Activated CD4-positive, alpha-beta T cell treated with anti-CD3 and anti-CD28 coated beads, Interleukin-2, amount 50 U/mL, for 48 hours (primary cell): ENCODE measurements at places on chromosomes 4 and X.

- no peak for DNase-seq
Observed at GRCh38 chr4:168515222-168516011, 18.6 kb downstream of the PALLD start.

GRCh38 chrX:42804524-42804923 is 26.6 kb upstream of the PPP1R2C start:
- DNase-seq, result no peak

DNA sequence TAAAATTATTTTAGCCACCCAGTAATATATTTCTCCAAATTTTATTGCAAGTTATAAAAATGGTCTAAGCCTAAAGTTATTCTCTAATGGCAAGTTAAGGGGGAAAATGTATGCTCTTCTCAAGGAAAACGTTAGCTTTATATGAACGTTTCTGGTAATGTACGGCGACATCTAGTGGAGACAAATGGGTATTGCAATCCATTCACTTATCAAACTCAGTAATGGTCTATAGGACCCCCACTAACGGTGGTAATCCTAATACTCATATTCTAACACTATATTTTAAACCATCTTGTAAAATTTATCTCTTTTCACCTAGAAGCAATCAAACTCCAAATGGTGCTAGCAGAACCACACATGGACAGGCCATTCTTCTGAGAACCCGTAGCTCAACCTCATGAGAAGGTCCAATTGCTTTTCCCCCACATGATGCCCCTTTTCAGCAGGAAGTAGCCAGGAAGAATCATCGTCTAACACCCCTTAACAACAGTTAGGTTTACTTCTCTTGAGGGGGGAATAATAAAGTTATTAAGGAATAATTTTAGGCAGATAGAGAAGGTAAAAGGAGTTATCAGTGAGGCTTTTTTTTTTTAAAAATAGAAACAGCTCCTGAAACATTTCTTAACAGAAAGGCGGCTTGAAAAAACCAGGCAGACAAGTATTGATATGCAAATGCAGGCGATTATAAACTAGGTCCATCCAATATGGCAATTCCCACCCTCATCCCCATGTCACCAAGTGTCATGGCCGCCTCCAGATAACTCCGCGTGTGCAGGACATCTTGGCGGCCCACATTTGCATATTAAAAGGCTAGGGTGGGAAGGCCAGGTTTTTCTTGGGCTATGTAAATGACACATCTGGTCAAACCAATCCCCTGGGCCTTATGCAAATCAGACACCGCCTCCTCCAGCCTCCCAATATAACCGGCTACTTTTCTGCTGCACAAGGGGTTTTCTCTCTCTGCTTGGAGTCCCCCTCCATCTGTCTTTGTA is 35.0 kb downstream of the NUDT11 start:
- DNase-seq, result no peak

GRCh38 chrX:136063340-136064079 is 78.3 kb downstream of the SLC9A6 start:
- no peak for DNase-seq

DNA sequence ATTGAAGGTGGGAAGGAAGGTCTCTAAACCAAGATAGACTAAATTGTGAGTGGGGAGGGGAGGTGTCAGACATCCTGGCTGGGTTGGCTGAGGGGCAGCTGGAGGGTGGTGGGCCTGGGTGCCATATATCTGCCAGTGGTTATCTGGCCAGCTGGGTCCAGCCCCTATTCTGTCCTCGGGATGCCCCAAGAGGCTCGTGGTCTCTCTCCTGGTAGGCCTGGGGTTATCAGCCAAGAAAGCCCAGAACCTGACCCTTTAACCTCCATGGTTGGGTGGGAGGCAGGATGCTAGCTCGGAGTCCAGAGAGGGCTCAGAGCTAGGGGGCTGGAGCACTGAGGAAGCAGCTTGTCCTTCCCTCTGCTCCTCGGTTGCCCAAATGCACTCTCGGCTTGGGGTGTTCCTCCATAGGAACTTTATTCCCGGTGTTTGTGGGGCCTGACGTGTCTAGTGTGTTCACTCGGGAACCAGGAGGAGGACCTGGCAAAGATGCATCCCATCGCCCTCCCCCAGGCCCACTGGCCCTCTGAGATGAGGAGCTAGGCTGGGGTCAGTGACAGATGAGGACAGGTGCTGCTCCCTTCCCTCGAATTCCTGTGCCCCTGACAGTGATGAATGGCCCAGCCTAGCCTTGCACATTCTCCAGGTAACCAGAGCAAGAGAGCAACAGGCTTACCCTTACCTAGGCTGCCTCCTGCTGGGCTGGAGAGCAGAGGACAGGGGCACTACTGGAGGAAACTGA is 5.2 kb upstream of the EFNB1 start:
- no peak for DNase-seq

- no peak for DNase-seq
Observed at GRCh38 chr4:569958-570667, 6.0 kb downstream of the TMEM271 start.

DNA sequence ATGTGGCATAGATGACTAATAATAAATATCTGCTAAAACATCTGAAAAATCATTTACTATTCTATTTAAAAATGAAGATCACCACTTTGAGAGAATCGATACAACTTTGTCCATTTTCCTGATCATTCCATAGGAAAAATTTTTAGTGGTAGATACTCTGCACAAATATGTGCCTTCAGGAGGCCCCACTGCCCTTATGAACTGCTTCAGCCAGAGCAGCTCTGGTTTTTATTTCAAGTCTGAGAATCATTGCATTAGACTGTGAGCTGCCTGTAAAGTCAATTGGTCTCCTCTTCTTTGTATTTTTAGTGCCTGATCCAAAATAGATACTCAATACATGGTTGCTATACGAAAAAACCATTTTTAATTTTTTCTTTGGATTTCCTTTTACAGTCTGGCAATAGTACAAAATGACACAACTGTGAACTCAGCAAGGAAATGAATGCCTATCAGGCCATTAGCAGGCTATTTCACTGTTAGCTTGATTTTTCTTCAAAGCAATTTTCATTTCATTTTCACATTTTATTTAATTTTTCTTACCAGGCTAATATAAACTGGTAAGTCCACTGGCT is 69.1 kb downstream of the SHISA3 start:
- no peak for DNase-seq

- DNase-seq, result no peak
Observed at GRCh38 chr4:76540486-76540885, 105.5 kb downstream of the SHROOM3 start.

DNA sequence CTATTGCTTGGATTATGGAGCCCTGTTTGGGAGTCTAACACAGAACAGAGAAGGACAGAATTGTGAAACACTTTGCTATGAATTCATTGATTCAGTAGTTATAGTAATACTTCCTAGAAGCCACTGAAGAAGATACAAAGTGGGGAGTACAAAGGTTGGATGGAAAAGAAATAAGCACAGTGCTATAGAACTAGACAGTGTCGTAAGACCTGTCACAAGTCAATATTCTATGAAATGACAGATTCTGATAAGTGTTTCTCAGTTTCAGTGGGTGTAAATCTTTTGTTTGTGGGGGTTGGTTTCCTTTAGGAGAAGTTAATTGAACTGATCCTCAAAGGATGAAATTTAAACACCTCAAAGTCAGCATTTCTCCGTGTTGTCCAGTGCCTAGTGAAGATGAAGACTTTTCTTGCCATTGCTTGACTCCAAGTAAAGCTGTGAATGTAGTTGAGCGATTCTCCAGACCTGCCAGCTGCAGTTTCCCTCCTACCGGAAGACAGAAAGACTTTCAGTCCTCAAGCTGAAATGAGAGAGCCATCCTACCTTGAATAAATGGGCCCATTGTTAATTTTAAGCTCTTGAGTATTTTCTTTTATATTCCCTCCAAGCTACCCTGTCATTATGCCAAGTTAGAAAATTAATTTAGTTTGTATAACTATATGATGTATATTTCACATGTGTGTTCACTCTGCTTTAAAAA is 7.9 kb downstream of the PDLIM5 start:
- no peak for DNase-seq

- DNase-seq, result no peak
Observed at GRCh38 chr4:26083987-26084386, 170.0 kb downstream of the SMIM20 start.

DNA sequence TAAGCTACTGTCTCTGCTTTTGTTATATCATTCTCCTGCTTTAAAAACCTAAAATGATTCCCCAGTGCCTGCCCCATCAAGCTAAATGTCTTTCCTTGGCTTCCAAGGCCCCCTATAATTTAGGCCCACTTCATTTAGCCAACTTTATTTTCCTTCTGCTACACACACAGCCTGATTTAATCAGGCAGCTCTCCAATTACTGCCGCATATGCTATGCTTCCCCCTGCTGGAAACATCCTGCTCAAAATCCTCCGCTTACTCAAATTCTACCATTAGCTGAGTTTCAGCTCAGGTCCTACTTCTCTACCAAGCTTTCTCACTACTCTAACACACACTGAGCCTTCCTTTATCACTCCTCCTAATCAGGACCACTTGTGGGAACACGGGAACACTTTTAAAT is 17.0 kb downstream of the LAMP2 start:
- no peak for DNase-seq

- no peak for DNase-seq
Observed at GRCh38 chrX:138710866-138711341, 613 bp downstream of the FGF13 start.

GRCh38 chr4:48649505-48649904 is 130.6 kb downstream of the FRYL start:
- DNase-seq, result no peak

GRCh38 chrX:76893930-76894329 is 466.4 kb downstream of the MAGEE1 start:
- DNase-seq, result no peak

DNA sequence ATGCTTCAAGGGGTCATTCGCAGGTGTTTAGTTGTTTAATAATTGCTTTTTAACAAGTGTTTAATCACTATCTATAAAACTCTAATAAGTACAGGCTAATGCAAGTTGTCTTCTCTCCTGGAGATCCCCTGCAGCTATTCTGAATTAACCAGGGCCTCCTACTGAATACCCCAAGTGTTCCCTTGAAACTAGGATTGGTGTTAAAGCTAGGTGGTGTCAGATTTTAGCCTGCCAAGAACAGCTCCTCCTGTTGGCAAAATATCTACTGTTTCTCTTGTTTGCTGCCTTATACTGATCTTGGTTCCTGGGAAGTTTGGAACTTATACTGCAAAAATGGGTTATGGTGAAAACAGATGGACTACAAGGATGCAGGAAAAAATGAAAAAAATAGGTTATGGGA is 26.1 kb upstream of the TMEM154 start:
- DNase-seq, result no peak

DNA sequence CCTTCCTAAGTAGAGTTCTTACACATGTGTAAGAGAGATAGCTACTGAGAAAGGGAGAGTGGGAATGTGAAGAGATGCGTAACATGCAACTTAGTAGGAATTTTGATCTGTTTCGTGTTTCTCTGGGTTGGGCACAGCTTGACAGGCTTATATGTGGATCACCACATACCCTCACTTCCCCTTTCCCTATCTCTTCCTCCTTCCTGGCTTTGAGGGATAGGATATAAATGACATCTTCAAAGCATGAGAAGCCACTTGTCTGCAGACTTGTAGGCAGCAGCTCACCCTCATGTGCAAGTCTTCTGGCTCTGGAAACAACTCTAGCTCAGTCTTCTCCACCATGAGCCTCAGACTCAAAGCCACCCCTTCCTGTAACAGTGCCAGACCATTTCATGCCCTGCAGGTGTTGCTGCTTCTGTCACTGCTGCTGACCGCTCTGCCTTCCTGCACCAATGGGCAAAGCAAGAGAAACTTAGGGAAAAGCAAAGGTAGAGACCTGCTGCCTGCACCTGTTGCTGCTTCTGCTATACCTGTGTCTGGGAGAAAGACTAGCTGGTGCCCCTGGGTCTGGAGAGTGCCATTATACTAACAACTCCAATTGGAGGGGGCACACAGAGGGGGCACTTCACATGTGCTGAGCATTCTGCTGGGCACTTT is 5.4 kb upstream of the PF4V1 start:
- DNase-seq, result no peak

GRCh38 chr4:176668324-176668723 is 124.4 kb downstream of the VEGFC start:
- DNase-seq, result no peak

DNA sequence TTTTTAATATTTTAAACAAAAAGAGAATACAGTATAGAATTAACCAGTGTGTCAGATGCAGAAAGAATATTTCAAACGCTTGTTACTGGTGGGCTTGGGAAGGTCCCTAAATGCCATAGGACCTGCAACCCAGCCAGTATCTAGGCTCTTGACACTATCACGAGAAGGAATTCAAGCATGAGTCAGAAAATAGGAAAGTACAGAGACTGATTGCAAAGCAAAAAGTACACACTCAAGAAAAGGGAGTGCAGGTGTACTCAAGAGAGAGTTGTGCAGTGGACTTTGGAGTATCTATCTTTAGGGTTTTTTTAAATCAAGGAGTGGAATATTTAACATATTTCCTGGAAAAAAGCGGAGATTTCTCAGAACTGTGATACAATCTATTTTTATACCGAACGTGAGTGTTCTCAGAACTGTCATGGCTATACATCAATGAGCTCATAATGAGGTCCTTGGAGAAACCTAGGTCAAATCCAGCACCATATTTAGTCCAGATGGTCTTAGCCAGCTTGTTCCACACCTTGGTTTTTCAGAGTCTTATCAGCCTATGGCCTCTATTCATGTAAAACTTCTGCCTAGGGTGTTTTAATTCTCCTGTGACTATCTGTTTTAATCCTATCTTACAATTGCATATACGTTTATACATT is 291.8 kb upstream of the FAT4 start:
- DNase-seq, result no peak

DNA sequence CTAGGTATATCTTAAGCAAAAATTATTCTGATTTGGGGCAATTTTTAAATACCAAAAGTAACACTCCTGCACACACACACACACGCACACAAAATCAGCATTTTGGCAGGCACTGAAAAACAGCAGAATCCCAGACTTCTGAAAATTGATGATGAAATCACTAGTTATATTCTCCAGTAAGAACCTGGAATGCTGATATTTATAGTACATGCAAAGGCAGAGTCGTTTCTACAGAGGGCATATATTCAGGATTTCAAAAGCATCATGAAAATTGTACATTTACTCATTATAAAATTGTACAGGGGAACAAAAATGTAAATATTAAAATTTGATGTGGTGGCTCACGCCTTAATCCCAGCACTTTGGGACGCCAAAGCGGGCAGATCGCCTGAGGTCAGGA is 352.5 kb upstream of the PITX2 start:
- no peak for DNase-seq
